ENCODE measurements at places on chromosomes 3 and 15.

DNA sequence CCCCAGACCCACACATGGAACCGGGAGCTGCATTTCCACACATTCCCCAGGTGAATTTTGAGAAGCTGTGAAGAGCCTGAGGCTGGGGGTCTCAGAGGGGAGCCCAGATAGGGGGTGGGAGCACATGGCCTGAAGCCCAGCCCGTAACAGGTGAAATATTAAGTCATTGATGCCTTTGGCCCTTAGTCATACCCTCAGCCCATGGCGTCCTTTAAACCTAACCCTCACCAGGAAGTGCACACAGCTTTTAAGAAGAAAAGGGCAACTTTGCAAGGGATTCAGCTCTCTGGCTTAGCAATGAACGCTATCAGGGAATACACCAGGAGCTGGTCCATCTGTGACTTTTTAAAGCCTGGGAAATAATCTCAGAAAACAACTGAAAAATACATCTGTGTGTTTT is 40.6 kb downstream of the WNT7A start:
- no peak for DNase-seq

DNA sequence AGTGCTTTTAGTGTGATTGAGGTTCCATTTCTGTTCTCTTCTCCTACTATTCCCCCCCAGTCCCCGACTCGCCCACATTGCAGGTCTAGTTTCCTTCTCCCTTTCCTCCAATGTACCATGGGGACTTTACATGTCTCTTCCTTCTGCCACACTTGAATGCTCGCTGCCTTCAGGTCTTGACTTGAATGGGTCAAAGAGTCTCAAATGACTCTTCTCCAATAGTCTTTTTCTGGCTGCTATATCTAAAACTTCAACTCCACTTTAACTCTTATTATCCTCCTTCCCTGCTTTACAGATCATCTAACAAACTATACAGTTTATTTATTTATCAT is 213.9 kb upstream of the SLC2A2 start:
- no peak for DNase-seq

DNA sequence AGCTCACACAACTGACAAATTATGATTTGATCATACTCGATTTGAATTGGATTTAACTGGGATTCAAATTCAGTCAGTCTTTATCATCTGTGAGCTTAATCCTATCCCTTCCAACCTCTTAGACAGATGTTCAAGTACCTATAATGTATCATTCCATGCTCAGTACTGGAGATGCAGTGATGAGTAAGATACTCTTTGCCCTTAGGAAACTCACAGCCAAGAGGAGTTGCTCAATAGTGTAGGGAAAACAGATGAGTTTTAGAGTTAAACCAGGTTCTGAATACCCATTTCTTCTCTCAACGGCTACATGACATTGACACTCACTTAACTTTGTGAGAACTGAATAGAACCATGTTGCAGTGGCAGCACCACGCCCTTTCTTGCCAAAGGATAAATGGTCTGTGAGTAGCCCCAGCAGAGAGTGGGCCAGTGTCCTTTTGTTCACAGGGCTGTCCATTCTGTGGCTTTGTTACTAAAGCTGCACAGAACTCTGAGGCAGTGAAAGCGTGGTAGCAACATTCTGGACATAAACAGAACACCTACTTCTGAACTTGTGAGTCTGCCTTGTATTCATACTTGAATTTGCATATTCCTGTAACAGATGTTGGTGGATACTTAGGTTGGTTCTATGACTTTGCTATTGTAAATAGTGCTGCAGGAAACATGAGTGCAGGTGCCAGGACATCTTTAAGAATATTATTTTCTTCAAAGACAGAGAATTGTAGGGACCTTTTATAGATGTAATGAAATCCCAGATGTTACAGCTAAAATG is 91.6 kb downstream of the RASA2 start:
- no peak for DNase-seq

DNA sequence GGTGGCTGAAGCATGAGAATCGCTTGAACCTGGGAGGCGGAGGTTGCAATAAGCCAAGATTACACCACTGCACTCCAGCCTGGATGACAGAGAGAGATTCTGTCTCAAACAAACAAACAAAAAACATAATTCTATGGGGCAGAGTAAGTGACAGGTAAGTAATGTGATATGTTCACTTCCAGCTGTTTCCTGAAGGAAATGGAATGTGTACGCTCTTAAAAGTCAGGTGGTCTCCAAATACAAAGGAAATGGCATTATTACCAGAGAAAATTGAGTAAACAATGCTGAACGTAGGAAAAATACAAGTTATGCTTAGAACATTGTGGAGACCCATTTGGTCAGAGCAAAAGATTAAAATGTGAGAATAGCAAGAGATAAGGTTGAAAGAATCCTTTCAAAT is 278.5 kb downstream of the SCAPER start:
- no peak for DNase-seq

DNA sequence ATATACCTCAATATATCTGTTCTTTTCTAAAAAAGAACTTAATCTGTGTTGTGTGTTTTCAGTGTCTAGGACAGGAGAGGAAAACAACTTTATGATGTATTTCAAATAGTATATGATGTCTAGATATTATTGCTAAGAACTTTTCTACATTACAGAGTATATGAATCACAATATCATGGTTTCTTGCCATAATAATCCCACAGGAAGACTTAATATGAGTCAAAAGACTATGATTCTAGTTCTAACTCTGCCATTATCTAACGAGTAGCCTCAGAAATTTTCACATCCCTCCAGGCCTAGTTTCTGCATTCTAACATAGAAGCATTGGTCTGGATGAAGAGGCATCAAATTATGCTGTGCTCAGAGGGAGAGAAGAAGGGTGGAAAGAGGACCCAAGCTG is 107.7 kb upstream of the SPRED1 start:
- DNase-seq: no peak

DNA sequence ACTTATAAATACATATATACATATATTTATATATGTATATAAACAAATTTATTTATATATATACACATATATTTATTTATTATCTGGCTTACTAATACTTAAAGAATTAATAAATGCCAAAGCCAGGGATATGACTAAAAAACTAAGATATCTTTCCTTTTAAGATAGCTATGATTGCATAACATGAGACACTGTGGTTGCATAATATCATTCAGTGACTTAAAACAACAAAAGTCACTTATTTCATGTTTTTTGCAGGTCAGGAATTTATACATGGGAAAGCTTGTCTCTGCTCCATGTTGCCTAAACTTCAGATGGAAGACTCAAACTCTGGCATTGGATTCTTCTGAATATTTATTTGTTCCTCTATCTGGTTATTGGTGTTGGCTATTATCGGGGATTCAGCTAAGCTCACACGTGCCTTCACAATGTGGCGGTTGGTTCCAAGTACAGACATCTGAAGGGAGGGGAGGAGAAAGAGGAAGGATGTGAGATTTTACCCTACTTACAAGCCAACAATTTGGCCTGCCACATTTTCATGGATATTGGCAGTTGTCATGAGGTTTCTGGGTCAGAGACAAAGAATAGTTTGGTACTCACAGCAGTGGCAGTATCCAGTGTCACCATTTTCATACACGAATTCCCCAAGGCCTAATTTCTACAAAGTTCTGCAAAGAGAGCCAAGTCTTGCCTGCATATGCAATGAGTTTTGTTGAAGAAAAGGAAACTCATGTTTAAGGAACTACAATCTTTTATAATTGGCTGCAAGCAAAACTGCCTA is 381.6 kb downstream of the EPHA3 start:
- DNase-seq: no peak

DNA sequence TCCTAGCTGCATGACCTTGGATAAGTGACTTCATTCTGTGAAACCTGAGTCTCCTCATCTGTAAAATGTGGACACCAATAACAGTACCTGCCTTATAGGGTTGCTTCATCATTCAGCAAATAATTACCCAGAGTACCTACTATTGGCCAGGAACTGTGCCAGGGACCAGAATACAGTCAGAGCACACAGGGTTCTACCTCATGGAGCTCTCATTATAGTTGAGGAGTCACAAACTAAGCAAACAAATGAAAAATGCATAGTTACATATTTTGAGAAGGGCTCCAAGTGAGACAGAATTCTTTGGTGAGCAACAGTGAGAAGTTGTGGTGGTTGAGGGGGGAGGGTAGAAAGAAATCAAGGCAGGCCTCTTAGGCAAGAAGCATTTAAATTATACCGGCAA is 308.6 kb upstream of the WNT5A start:
- DNase-seq: no peak

GRCh38 chr15:94258246-94258645 is 26.9 kb downstream of the MCTP2 start:
- DNase-seq: no peak

DNA sequence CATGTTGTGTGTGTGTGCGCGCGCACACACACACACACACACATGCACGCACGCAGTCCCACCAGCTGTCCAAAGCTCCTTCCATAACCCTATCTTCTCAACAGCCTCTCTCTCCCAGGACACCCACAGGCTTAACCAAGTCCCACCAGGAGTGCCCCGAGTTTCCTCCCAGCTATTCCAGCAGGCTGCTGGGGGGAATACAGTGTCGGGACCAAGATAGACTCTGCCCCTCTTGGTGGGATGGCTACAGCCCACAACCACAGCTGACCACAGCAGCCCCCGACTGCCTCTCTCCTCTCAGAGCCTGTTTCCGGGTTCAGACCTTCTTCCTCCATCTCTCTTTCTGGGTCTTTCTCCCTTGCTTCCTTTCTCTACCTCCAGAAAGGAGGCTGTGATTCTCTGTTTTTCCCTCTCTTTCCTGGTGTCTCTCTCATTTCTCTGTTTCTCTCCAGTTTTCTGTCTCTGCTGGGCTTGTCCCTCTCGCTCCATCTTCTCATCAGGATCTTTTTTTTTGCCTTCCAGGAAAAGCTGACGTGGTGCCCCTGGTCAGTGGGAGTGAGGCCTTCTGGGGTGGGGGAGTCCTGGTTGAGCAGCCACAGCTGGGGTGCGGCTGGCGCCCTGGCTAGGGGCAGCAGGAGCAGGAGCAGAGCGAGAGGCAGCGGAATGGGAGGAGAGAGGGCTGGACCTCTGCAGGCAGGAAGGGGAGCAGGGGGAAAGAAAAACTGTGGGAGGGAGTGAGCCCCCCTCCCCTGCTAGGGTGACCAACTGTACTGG is 3.3 kb upstream of the ISLR start:
- DNase-seq: no peak

DNA sequence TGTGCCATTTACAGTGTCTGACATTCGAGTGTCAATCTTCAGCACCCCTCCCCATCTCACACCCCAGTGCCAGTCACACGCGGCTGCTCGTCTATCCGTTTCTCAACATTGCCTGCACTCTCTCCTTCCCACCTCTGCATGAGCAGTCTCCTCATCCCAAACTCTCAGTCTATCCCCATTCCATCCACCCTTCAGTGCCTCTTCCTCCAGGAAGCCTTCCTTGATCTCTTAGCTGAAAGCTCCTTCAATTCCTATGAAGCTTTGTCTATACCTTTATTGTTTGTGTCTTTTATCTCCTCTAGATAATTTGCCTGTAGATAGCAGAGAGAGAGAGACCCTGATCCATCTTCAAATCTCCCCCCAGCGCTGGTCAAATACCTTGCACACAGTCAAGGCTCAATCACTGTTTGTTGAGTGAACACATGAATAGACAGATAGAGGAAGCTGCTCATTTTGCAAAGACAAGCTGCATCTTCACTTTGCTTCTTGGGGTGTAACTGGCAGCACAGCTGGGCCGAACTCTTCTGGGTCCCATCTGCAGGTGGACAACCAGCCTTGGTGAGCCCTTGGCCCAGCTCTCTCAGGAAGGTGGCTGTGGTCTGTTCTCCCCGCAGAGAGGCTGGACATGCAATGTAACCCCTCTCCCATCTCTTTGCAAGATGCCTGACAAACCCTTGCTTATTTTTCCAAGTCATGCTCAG is 52.8 kb downstream of the ITGA11 start:
- no peak for DNase-seq

DNA sequence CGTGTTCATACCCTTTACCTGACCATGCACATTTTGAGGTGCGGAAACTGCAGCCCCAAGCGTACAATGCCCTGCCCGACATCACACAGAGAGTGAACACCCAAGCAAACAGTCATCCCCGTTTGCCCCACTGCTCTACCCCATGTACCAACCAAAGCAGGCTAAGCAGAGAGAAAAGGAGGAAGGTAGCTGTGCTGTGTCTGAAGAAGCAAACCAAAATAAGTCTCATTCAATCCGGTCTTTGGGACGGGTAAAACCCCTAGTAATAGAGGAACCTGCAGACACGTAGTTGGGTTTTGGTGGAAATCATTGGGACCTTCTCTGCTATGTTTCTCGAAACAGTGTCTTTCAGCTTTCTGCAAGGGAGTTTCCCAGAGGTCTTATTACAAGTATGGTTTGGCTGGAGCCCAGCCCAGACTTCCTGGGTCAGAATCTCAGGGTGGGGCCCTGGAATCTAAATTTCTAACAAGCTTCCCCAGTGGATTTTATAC is 164.6 kb upstream of the HES1 start:
- no peak for DNase-seq

DNA sequence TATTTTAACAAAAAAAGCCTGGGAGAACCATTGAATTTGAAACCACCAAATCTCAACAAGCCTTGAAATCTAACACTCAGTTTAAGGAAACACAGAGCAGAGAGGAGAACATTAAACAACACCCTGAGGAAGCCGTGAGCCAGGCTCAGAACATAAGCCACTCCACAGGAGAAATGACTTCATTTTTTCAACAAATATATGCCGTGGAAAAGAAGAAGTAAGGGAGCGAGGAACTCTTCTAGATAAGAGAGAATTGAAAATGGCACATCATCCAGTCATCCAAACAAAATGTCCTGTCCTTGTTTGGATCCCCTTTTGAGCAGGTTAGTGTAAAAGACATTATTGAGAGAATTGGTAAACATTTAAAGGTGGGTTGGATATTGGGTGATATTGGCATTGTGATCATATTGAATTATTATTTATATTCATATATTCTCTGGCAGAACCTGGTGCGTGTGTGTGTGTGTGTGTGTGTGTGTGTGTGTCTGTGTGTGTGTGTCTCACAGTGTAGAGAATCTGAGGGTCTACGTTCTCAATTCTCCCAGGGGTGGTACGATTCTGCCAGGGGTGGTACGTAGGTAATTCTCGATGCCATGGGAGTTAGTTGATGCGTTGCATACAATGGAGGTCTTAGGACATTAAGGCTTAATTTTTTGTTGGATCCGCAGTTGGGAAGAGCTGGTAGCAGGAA is 94.4 kb downstream of the ST6GAL1 start:
- DNase-seq: no peak

DNA sequence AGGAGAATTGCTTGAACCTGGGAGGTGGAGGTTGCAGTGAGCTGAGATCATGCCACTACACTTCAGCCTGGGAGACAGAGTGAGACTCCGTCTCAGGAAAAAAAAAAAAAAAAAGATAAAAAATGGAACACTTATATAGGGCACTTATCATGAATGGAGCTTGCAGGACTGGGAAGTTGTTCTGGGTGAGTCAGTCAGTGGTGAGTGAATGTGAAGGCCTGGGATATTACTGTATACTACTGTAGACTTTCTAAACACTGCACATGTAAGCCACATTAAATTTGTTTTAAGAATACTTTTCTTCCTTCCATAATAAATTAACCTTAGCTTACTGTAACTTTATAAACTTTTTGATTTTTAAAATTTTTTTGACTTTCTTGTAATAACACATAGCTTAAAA is 59.8 kb downstream of the SFMBT1 start:
- DNase-seq: no peak

GRCh38 chr15:31374986-31375385 is 48.4 kb downstream of the KLF13 start:
- no peak for DNase-seq

- no peak for DNase-seq
Measured at GRCh38 chr3:23932571-23932970, 12.5 kb upstream of the NR1D2 start.

- DNase-seq: no peak
Measured at GRCh38 chr3:133901083-133901482, 5.4 kb upstream of the RAB6B start.

- no peak for DNase-seq
Measured at GRCh38 chr3:184373422-184373821, 4.6 kb downstream of the THPO start.

Data from activated CD4-positive, alpha-beta T cell treated with anti-CD3 and anti-CD28 coated beads for 1 hour (primary cell).